CD4-positive, alpha-beta T cell treated with Interleukin-10 for 1 hour (primary cell): ENCODE measurements at places on chromosomes 5 and 9.
A peak's percentile ranks its signal among the peaks of the same experiment; 100 is the strongest.

DNA sequence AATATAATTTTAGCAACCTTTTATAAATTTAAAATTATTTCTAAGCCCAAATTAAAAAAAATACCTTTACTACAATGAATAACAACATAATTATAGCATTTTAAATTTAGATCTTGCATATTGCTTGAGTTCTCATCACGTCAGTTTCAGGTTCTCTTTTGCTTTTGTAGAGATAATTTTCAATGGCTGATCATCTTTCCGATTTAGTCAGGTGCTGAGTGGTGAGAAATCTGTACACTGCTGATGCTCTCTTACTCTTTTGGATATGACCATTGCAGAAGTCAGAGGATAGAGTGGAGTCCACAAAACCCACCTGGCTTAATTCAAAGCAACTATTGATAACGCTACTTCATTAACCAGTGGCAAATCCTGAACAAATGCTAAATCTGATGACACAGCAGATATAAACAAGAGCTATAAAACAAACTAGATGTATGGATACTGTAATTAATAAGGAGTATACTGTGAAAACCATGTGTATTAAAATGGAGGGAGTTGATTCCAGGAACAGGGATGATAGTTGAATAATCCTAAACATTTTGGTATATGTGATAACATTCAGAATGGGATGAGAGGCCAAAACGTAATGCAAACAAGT, 394.8 kb downstream of the CSNK1G3 start:
- no peak for DNase-seq

DNA sequence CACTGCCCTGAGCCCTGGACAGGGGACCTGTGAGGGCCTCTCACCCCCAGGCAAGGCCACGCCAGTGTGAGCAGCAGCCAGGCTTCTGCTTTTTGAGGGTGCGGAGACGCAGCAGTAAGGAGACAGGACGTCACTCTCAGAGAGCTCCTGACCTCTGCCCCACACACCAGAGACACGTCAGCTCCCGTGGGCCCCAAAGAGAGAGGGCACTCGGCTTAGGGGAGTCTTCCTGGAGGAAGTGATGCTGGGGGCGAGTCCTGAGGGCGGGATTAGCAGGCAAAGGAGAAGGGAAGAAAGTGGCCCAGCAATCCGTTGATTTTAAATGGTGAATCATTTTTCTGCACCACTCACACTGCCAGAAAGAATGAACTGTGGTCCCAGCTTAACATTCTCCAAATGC, 24.0 kb upstream of the SLC9A3 start:
- DNase-seq, result no peak

DNA sequence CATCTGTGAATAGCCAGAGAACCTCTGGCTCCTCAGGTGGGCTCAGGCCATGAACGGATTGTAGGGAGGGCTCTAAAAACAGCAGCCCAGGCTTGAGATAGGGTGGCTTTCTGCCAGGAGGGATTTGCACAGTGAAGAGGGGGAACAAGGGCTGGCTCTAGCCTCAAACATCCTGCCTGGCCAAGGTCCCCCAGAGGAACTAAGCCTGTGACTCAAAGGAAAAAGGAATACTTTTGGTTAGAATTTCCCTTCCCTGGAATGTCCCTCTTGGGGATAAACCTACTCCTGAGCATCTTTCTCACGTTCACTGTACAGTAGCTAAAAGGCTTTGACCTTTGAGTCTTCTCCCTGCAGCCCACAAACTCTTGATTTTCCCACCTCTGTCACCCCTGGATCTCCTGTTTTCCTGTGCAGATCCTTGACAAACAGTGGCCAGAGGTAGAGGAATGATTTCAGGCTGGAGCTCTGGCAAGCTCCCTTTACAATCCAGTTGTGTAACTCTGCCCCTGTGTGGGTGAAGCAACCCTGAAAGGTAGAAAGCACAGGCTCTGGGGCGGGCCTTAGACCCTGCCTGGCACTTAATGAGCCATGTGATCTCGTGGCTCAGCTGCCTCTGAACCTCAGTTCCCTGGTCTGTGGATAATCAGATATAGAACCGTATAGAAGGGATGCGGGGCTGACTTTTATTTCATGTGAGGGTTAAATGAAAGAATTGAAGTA, 17.4 kb downstream of the SEC61B start:
- DNase-seq, result no peak

- no peak for DNase-seq
Observed at GRCh38 chr9:102506406-102506805, 488.7 kb upstream of the CYLC2 start.

- DNase-seq, result no peak
Observed at GRCh38 chr5:160436017-160436416, 14.4 kb downstream of the PTTG1 start.

DNA sequence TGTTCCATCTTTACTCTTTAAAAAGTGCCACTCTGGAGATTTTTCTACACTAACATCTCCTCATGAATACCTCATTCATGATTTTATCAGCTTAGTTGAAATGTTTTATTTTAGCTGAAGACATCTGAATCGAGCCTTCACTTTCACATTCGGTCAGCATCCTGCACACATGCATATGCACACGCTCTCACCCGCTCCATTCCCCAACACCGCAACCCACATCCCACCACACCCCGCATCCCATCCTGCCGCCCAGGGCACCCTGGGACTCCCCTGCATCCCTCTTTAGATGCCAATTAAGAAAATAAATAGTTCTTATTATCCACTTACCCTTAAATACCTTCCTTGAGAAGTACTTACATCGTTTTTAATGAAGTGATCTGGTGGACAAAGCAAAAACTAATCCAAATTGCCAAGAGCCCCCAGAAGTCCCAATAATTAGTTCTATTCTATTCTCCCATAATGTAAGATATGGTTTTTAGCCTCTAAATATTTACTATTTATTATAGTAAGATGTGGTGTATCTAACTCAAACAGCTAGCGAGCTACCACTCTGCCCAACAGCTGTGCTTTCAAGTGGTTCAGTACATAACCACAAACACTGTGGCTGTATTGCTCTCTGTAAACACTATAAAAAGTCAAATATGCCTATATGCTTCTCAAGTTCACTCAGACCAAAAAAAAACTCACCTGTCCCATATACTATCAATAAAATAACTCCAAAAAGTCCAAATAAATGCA, 38.2 kb downstream of the GZMK start:
- peak; percentile 60 for DNase-seq

DNA sequence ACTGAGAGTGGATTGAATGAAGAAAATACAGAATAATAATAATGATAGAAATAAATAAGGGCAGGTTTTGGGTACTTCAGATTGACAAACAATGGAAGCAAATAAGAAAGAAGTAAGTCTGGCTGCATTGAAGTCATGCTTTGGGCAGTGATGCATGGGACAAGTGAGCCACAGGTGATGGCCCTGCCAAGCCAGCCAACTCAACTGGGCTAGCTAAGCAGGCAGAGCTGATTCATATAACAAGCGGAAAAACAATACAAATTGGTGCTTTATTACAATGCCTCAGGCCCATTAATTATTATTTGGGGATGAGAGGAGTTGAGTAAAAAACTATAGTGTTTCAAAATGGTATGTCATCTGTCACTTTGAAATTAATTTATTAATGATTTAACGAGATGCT, 502.0 kb downstream of the CDH12 start:
- no peak for DNase-seq
